ENCODE measurements at places on chromosomes 6 and 20.

DNA sequence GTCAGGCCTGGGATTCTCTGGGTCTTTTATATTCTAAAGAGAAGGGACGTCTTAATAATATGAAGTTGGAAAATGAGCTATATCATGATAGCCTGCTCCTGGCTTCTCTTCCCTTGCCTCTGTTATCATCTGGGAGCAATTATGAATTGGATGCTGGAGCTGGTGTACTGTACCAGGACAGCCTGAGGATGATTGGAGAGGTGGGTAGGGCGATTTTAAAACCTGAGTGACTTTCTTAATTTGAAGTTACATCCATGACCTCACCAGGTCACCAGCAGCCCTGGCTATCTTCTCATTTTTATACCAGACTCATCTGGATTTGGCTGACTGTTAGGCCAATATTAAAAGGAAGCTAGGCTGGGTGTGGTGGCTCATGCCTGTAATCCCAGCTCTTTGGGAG lies 317.6 kb downstream of the CLIC5 start:
- no peak for DNase-seq

GRCh38 chr6:75794954-75795739 lies 46.1 kb downstream of the MYO6 start:
- no peak for DNase-seq

- no peak for DNase-seq
Observed at GRCh38 chr6:143901885-143902750, 37.8 kb downstream of the ZC2HC1B start.

GRCh38 chr6:28816909-28817807 lies 106.6 kb downstream of the TRIM27 start:
- DNase-seq = no peak

DNA sequence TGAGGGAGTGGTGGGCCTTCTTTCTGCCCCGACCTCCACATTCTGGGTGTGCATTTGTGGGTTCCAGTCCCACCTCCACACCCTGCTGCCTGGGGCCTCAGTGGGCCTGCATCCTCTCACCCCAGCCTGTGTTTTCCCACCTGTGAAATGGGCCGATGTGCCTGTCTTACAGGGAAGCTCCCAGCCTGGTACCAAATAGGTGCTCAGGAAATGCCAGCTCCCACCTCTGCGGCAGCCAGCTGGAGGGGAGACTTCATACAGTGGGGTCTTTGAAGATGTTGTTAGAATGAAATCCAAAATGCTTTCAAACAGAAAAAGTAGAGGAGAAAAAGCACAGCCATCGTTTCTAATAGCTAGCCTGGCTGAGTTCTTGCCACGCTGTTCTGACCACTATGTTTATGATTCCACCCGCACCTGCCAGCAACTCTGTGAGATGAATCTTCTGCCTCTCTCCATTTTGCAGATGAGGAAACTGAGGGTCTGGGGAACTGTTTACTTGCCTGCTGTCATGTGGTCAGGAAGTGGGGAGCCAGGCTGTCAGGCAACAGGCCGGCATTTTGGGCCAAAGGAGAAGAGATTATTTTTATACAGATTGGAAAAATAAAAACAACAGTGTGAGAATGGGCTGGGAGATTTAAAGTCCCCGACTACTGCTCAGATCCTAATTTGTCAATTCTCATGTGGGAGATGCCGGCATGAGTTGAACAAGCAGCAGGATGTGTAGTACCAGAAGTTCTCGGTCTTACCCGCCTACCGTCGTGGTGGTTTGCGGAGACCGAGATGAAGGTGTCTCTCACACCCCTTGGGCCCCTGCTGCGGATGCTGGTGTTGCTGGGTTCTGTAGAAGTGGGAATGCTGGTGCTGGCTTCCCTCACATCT lies 4.6 kb downstream of the TMEM181 start:
- DNase-seq = no peak

- no peak for DNase-seq
Observed at GRCh38 chr20:63103402-63104311, 96.9 kb upstream of the BHLHE23 start.

DNA sequence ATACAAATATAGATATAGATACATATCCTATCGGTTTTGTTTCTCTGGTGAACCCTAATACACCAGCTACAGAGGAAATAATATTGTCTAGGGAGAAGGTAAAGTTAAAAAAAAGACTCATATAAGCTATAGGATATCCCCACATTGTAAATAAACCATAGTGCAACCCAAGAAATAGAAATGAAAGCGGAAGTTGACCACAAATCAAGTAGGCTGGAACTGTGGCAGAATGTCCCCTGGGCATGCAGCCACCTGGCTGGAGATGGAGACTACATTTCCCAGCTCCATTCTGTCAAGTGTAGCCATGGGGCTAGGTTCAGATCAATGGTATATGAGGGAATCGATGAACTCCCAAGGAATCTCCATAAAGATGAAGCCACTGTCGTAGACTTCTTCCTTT lies 70.1 kb upstream of the RPS6KA2 start:
- DNase-seq = no peak

DNA sequence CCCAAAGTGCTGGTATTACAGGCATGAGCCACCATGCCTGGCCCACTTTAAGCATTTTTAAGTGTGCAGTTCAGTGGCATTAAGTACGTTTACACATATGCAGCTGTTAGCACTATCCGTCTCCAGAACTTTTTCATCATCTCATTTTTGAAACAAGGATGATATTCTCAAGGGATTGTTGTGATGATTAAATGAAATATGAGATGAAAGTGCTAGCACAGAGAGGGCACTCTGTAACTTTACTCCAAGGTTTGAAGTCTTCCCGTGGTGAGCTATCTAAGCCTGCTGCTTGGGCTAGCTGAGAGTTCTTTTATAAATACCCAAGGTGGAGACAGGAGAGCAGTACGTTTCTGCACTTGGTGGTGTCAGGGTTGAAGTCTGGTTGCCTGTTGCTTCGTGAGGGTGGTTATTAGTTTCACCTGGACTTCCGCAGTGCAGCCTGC lies 6.6 kb downstream of the TM9SF4 start:
- DNase-seq = no peak

DNA sequence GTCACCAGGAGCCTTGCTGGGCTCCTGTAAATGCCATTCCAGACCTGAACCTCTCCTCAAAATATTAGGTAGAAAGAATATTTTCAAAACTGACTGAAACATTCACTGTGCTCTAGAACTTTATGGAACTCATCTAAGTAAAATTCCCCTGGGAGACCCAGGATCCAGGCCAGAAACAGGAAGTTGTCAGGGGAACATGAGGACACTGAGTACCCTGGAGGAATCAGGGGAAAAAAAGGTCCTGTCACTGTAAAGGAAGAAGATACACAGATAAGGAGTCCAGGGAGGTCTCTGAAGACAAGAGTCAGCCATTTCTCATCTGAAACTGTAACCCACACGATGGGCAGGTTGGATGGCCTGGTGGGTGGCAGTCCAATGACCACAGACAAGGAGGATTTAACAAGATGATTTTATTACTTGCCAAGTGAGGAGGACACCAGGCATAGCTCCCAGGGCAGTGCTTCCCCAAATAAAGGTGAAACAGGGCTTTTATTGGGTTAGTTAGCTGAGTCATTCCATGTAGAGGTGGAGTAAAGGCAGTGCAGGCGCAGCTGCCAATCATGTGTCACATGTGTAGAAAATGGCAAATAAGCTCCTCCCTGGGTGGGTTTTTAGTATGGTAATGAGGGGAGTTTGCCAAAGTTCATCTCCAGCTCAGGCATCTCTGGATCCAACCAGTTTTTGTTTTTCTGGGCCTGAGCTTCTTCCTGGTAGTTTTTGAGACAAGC lies 138.5 kb downstream of the RCAN2 start:
- no peak for DNase-seq

GRCh38 chr20:31707994-31708735 lies 14.5 kb downstream of the BCL2L1 start:
- no peak for DNase-seq

- DNase-seq = no peak
Observed at GRCh38 chr20:54144847-54145414, 28.9 kb downstream of the CYP24A1 start.

- no peak for DNase-seq
Observed at GRCh38 chr6:71599359-71599758, 287.0 kb upstream of the RIMS1 start.

DNA sequence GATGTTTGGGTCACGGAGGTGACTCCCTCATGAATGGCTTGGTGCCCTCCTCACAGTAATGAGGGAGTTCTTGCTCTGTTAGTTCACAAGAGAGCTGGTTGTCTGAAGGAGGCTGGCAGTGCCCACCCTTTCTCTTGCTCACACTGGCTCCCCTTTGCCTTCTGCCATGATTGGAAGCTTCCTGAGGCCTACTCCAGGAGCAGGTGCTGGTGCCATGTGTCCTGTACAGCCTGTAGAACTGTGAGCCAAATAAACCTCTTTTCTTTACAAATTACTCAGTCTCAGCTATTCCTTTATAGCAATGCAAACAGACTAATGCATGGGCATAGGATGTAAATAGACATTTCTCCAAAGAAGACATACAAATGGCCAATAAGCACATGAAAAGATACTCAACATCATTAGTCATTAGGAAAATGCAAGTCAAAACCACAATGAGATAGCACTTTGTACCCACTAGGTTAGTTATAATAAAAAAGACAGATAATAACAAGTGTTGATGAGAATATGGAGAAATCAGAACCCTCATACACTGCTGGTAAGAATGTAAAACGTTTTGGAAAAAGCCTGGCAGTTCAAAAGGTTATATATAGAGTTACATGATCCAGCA lies 17.7 kb downstream of the C20orf203 start:
- no peak for DNase-seq

GRCh38 chr6:27888566-27888965 lies 23.6 kb downstream of the OR2B2 start:
- no peak for DNase-seq

- no peak for DNase-seq
Observed at GRCh38 chr6:87837444-87837843, 135.4 kb upstream of the AKIRIN2 start.

DNA sequence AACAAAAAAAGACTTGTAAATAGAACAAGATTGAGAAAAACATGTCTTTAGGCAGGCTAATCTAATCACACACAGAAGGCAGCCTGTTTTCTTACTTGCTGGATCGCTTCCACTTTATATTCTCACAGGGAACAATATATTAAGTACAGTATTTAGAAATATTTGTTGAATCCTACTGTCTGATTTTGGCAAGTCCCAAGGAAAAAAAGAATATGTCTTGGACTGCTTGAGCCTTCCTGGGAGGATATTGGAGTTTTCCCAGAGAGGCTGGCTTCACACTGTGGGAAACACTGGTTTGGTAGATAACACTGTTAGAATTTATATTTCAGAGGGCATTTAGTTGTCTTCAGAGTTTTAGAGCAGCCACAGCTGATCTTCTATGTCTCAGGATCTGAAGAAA lies 229.7 kb downstream of the PRL start:
- DNase-seq = no peak

- no peak for DNase-seq
Observed at GRCh38 chr6:145844933-145845540, 30.4 kb upstream of the FBXO30 start.

DNA sequence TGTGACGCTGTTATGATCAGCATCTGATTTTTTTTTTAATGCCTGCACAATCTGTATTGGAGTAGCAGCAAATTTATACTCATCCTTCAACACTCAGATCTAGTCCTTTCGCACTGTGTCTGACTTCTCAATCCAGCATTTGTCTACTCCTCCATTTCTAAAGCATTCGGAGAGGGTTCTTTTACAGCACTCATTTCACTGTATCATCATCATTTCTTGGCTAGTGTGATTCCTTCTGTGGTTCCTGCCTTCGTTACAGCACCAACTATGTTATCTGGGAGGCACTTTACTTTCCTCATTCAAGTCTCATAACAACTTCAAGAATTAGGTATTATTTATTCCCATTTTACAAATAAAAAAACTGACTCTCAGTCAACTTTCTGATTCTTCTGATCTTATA lies 18.0 kb downstream of the NUDT3 start:
- DNase-seq = no peak

GRCh38 chr20:19725814-19726525 lies 32.1 kb upstream of the RIN2 start:
- DNase-seq = no peak

DNA sequence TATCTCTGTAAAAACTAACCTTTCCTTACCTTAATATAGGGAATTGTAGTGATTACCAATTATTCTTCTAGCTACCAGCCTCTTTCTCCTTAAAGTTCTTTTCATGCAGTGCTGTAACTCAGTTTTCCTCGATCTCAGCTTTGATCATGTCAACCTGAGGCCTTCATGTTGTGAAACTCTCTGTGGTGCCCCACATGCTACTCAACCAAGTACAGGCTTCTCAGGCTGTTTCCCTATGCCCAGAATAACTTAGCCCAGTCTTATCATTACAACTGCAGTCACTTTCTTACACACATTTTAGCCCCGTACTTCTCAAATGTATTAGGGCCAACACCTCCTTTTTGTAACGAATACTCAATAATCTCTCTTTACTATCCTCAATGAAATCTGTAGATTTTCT lies 90.1 kb upstream of the SUPT3H start:
- DNase-seq = no peak

GRCh38 chr20:51710361-51710894 lies 57.8 kb downstream of the ATP9A start:
- DNase-seq = no peak

DNA sequence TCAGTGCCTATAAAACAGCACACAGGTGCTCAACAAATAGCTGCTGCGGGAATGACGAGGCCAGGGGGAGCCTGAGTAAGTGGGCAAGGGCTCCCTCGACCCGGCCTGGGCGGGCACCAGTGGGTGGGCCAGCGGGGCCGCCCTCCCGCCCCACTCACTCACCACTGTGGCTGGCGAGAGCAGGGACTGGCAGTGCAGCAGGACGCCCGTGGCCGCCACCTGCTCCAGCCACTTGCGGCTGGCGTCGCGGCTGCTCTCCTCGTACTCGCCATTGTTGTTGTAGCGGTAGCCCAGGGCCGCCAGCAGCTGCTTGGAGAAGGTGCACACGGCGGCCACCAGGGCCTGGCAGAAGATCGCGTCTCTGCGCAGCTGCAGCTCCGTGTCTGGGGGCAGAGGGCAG lies 191.5 kb downstream of the PREX1 start:
- DNase-seq = no peak

- no peak for DNase-seq
Observed at GRCh38 chr20:37133952-37134351, 38.2 kb upstream of the RBL1 start.

DNA sequence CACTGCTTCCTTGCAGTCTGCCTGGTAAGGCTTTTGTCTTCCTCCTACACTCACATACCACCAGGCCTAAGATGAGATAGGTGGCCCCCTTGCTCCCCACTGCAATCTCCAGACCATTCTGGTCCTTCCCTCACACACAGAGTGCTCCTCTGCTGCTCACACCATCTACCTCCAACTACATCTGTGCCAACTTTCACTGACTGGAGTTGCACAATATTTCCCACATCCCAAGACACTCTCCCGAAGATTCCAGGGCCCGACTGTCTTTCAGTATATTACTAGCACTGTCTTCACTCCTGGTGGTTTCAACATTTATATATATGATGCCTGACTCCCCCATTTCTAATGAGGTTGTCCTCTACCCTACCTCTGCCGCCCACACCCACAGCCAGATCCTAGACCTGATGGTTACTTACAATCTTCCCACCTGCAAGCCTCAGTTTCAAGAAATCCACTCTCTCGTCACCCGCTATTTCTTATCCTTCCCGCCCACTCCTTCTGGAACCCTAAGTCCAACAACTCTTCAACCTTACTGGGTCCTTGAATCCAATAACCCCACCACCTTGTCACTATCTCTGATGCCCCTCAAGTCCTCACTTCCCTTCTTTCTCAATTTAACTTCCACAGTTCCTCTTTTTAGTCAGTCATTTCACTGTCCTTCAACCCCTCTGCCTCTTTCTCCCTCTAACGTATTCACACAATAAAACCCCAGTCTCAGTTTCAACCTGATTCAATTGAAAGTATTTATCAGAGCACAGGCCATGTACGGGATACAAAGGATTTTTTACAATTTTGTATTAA lies 21.6 kb downstream of the RALGAPA2 start:
- DNase-seq = no peak

Measured in stimulated activated CD8-positive, alpha-beta memory T cell treated with anti-CD3 and anti-CD28 coated beads, Interleukin-7, amount 100 ng/mL, for 1 hour (primary cell).